ENCODE measurements at places on chromosomes 5 and 9.
A peak's percentile ranks its signal among the peaks of the same experiment; 100 is the strongest.

GRCh38 chr5:88678770-88679381, 204.1 kb downstream of the MEF2C start:
- no peak for DNase-seq

DNA sequence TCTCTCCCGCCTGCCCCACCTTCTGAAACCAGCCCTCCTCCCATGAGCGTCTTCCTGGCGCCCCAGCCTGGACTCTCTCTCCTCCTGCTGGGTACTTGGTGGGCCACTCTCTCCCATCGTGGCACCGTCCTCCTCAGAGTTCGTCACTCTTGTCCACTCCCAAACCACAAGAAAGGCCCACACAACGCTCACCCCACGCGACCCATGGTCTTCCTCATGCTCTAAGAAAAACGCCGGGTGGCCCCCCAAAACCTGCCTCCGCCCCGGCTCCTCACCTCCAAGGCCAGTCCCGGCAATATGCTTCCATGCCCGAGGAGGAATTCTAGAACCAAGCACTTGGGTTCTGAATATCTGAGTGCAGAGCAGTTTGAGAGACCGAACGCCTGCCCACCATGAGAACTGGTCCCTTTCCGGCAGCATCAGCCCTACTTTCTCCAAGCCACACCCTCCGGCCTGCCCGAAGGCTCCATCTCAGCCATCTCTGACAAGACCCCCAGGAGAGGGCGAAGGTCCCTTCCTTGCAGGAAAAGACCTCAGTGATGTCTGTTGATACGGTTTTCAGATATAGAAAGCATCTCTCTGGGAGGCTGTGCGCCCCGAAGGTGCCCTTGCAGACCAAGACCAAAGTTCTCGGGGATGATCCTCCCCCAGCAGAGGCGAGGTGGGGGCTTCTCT, 15.0 kb downstream of the SLC6A3 start:
- no peak for DNase-seq

DNA sequence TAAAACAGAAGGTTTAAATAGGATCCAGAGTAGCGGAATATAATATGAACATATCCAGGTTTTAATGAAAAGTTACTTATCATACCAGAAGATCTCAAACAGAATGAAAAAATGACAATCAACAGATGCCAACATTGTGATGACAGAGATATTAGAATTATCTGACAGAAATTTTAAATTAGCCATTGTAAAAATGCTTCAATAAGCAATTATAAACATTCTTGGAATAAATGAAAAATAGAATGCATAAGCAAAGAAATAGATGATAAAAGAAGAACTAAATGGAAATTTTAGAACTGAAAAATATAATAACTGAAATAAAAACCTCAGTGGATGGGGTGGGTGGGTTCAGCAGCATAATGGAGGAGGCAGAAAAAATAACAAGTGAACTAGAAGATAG, 37.2 kb downstream of the ZMAT2 start:
- DNase-seq = no peak

DNA sequence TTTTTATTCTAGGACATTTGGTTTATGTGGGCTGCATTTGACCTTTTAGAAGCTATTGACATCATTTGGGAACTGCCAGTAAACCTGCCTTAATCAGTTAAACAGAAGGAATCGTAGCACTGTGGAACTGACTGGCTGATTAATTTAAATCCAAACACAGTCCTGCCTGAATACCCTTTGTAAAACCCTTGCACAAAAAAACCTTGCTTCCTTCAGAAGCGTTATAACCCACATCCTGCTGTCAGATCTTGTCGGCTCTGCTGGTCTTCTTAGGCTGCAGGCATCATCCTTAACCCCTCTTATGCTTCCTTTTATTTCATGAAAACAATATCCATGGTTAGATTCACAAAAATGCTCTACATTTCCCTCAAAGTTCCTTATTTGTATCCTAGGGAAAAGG, 46.3 kb downstream of the PAM start:
- no peak for DNase-seq

GRCh38 chr5:36644727-36645126, 38.3 kb downstream of the SLC1A3 start:
- no peak for DNase-seq

- DNase-seq = no peak
These were observed 22.3 kb downstream of the TTF1 start for GRCh38 chr9:132384376-132384775.

DNA sequence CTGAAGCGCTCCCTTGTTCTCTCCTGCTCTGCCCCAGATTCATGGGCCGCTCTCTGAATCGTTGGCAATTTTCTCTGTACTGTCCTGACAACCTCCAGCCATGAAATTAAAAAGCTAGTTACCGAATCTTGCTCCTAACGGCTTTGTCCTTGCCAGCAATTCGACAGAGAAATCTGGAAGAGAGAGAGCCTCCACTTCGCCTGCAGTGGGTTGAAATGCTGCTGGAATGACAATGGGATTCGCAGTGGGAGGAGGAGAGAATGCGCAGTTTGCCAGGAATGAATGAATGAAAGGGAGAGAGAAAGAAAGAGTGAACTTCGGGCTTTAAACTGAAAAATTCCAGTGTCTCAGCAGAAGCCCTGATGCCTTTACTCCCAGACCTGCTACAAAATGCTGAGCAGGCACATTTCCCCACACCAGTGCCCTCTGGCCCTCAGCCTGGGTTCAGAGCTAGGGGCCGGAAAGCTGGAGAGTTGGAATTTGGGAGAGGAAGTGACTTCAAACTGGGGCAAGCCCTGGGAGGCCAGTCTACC, 11.5 kb upstream of the BOD1 start:
- DNase-seq = no peak

GRCh38 chr9:31541721-31542281, 842.6 kb upstream of the ACO1 start:
- no peak for DNase-seq

GRCh38 chr5:1429496-1429895, 15.7 kb downstream of the SLC6A3 start:
- DNase-seq = no peak

- DNase-seq = no peak
These were observed 121.1 kb downstream of the ADCY2 start for GRCh38 chr5:7517006-7517405.

- DNase-seq = peak; percentile 95
These were observed 30.0 kb upstream of the TRIO start for GRCh38 chr5:14112998-14113652.

- DNase-seq = no peak
These were observed 1.2 kb downstream of the ST8SIA4 start for GRCh38 chr5:100901821-100902341.

- DNase-seq = peak; percentile 74
These were observed 6.0 kb upstream of the NIPBL start for GRCh38 chr5:36870399-36871040.

DNA sequence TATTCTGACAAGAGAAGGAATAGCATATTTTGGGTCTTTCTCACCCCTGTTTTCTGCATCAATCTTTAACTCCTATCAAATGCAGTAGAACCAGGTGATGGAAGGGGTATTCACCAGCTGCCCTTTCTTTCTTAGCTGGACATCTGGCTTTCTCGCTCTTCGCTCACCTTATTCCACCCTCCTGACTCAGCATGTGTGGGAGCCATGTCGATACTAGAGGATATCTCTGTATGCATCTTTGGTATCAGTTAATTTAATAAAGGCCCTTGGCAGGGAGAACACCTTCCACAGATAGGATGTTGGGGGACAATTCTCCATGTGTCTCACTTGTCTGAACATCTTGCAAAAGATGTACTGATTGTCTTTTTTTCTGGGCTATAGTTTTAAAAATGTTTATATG, 71.5 kb downstream of the ZNF474 start:
- DNase-seq = no peak

- no peak for DNase-seq
These were observed 71.1 kb upstream of the NFIL3 start for GRCh38 chr9:91494751-91495150.

GRCh38 chr5:170307575-170308465, 10.2 kb upstream of the LCP2 start:
- no peak for DNase-seq

- no peak for DNase-seq
These were observed 3.3 kb downstream of the ANKS6 start for GRCh38 chr9:98793031-98793430.

DNA sequence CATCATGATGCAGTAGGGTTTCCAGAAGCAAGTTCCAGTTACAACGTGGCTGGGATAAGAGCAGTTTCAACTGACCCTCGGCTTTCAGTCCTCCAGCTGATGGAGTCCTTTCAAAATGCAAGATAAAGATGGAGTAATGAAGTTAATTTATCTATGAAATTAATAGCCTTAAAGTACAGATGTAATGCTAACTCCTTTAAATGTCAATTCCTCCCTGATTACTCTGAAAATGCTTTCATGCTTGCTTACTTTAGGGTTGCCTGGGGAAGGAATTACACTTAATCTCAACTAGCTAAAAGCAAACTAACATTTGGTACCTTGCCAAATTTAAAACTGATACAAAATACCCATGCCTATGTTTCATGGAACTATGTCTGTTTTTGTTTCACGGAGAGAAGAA, 178.4 kb downstream of the KIAA0825 start:
- DNase-seq = no peak

DNA sequence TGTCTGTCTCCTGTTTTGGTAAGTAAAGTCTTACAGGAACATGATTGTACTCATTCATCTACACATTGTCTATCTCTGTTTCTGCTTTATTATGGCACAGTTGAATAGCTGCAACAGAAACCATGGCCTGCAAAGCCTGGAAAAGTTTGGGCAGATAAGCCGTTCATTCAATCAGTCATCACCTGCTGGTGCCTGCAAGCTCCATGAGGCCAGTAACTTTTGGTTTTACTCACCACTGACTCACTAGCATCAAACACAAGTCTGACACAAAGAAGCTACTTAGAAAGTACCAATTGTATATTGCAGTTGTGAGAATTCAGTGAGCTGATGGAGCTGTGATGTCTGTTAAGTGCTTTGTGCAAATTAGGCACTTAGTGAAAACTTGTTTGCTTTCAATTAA, 373.6 kb upstream of the SGCD start:
- no peak for DNase-seq

DNA sequence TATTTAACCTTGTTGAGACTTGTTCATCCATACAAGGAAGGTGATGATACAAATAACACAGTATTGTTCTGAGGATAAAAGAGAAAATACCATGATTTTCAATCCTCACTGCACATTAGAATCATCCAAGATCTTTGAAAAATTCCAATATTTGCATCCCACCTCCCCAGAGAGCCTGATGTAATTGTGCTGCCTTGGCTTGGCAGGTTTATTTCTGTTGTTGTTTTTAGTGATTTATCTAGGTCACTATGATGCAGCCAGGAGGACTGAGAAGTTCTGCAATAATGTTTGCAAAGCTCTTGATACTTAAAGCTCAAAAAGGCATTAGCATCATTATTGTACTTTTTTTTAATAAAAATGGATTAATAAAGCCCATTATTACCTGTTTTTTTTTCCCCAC, 67.0 kb upstream of the NMUR2 start:
- no peak for DNase-seq

GRCh38 chr9:81690251-81690851, 1.0 kb upstream of the TLE1 start:
- DNase-seq = no peak

- DNase-seq = no peak
These were observed 29.8 kb upstream of the UGT3A2 start for GRCh38 chr5:36096486-36096885.

DNA sequence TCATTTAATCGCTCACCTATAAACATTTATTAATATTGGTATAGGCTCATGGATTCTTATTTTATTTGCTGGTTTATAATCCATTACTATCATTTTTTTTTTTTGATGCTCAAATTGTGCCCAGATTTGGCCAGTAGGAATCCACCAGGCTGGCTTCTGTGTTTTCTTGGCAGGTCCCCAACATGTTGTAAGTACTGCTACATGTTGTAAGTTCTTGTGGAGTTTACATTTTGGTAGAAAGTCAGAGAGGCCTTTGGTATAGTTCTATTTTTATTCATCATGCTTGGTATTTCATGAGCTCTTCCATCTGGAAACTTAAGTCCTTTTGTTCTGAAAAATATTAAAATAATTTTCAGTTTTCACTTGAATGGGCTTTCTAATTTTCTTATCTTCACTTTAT, 47.1 kb downstream of the MAT2B start:
- DNase-seq = no peak

GRCh38 chr5:74578356-74579044, 62.0 kb downstream of the ENC1 start:
- DNase-seq = no peak

GRCh38 chr5:137507150-137507549, 8.0 kb upstream of the SPOCK1 start:
- no peak for DNase-seq

GRCh38 chr9:133979921-133980863, 11.9 kb downstream of the VAV2 start:
- DNase-seq = no peak

DNA sequence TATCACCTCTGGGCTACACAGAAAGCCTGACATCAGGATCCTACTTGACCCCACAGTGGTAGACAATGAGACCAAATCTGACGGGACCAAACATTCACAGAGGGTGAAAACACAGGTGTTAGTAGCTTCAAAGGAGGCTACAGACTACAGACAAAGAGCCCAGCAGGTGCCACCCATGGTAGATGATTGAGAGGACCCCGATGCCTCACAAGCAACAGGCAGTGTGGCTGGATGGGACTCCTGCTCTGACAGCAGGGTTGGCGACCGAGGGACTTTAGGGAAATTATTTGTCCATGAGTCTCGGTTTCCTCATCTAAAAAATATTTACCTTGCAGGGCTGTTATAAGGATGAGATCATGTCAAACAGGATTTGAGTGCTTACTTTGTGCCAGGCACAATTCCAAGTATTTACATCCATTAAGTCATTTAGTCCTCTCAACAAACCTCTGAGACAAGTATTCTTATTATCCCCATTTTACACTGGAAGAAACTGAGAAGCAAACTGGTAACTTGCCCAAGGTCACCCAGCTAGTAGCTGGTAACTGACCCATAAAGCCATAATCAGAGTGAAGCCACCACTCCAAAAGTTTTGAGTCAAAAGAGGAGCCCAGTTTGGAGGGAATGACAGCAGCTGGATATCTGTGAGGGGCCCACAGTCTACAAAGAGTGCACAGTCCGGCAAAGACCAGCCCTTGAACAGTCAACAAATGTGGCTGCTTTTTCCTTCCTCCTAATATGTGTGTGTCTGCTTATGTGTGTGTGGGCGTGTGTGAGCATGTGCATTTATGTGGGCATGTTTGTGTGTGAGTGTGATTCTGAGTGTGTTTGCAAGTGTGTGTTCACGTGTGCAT, 502.0 kb downstream of the BNC2 start:
- DNase-seq = no peak

DNA sequence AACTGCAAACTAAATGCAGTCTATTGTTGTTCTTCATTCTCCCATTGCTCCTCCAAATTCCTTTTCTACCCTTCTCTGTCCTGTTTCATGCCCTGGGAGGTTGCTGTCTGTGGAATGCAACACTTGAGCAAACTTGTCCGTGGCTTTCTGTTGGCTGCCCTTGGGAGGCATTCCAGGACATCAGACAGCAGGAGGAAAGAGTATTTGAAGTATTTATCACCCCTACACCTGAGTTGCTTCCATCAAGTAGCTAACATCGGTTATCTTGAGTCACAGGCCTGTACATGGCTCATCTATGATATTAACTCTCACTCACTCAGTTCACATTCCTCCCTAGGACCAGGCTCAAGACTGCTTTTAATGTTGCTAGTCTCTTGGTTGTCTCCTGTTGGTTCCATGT, 803.4 kb upstream of the CDH6 start:
- no peak for DNase-seq

Data from SW480 (cell line).